ENCODE measurements at places on chromosomes 3 and 15. TPM values are rescaled to one million over a fixed set of nuclear protein-coding genes. Genes with fewer than 3 reads are reported as not detected.

Gene RTP3
- total RNA-seq = not detected

DNA sequence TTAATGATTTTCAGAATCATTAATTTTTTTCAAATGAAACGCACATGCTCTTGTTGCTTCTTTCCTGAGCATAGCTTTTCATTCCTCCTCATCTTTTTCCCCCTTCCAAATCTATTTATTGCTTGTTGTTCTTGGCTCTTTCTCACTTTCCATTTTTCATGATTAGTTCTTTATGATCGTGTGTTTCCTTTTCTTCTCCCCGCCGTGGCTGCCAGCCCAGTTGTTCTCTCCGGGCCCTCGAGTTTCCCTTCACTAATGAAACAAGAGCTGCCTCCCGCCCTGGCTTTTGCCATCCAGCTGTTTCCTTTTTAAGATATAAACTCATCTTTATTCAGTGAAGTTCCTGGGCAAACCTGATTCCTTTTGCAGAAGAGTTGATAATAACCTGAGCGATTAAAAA lies 170.2 kb upstream of the NR2F2 start:
- H3K4me3 ChIP-seq = no peak overlapping the region
- no peaks in the 10 kb centered on the region for H3K4me1 ChIP-seq
- no peaks in the 10 kb centered on the region for H3K36me3 ChIP-seq
- no peak for DNase-seq

DNA sequence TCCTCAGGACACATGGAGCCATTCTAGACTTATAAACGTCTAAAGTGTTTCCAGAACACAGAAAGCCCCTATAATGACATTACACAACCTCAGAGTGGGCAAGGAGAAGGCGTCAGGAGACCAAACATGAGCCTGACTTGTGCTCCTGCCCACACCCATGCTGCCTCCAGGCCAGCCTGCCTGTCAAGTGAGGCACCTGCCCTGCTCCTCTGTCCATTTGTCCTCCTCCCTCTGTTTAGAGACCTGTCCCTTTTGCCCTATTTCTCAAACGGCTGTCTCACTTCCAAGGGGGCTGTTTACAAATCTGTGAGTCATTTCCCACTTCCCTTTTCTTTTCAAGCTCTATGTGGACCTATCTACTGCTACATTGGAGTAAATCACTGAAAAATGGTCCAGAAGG lies 21.0 kb downstream of the ZDHHC3 start:
- H3K27me3 ChIP-seq = no peaks in the 10 kb centered on the region
- no peak overlapping the region for H3K27ac ChIP-seq
- H3K36me3 ChIP-seq = peaks cover 14% of the 10 kb centered on the region

Gene DCUN1D1
- 61.3 TPM for total RNA-seq

DNA sequence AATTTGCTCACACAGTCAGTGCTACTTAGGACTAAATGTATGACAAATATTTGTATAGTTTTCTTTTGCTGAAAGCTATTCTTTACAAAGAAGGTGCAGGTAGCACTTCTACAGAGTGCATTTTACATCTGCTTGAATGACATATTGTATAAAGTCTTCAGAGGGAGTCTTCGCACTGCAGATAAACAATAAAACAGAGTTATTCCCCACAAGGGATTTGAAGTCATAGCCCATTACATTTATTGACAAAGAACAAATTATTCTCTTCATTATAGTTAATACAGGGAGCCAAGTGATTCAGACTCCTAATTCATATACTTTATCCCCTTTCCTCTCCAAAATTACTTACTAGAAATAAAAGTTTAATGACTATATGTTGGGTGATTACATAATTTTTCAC lies 529.7 kb downstream of the EDEM1 start:
- no peak overlapping the region for H3K27ac ChIP-seq
- H3K4me3 ChIP-seq = no peak overlapping the region
- H3K27me3 ChIP-seq = no peaks in the 10 kb centered on the region
- DNase-seq = no peak
- no peaks in the 10 kb centered on the region for H3K36me3 ChIP-seq
- no peaks in the 10 kb centered on the region for H3K4me1 ChIP-seq

DNA sequence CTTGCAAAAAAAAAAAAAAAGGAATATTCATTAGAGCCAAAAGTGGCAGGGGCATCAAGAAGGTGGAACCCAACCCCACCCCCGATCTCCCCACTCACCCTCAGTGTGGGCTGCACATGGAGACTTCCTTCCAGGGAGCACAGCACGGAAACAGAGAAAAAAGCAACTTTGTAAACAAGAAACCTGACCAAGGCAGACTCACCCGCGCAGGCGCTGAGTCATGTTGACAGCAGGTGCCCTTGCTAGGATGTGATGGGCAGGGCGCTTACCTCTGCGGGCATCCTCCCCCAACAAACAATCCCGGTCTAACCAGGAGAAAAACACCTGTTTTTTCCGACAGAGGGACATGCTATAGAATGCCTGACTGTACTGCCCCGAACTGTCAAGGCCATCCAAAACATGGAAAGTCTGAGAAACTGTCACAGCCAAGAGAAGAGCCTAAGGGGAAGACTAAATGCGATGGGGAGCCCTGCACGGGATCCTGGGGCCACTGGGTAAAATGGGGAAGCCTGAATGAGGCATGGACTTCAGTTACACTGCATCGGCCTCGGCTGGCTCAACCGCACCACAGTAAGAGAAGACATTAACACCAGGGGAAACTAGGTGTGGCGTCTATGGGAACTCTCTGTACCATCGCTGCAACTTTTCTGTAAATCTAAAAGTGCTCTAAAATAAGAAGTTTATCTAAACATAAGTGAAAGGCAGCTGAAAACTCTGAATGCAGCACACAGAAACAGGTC lies 66.7 kb upstream of the GATA2 start:
- no peaks in the 10 kb centered on the region for H3K4me1 ChIP-seq
- no peak for DNase-seq
- no peak overlapping the region for H3K27ac ChIP-seq
- no peak overlapping the region for H3K4me3 ChIP-seq

GRCh38 chr3:52146811-52147210 lies 7.4 kb downstream of the POC1A start:
- no peak for DNase-seq
- no peaks in the 10 kb centered on the region for H3K27me3 ChIP-seq
- peaks cover 6% of the 10 kb centered on the region for H3K4me1 ChIP-seq

GRCh38 chr3:23232016-23232415 lies 28.9 kb downstream of the UBE2E2 start:
- H3K4me3 ChIP-seq = no peak overlapping the region
- H3K27ac ChIP-seq = no peak overlapping the region
- H3K27me3 ChIP-seq = no peaks in the 10 kb centered on the region
- H3K36me3 ChIP-seq = no peaks in the 10 kb centered on the region
- no peaks in the 10 kb centered on the region for H3K4me1 ChIP-seq

DNA sequence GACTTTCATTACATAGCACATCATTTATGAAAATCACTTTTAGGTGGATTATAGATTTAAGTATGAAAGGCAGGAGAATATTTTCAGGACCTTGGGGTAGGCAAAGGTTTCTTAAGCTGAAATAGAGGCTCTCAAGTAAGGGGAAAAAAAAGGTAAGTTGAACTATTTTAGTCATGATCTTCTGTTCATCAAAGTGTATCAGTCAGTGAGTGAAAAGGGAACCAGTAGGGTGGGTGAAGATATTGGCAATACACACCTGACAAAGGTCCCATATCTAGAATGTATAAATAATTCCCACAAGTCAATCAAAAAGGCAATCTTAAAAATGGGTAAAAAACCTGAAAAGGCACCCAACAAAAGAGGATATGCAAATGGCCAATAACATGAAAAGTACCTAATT lies 218.6 kb downstream of the KLF13 start:
- H3K4me3 ChIP-seq = no peak overlapping the region
- H3K36me3 ChIP-seq = no peaks in the 10 kb centered on the region
- DNase-seq = no peak
- H3K4me1 ChIP-seq = no peaks in the 10 kb centered on the region
- no peak overlapping the region for H3K27ac ChIP-seq

DNA sequence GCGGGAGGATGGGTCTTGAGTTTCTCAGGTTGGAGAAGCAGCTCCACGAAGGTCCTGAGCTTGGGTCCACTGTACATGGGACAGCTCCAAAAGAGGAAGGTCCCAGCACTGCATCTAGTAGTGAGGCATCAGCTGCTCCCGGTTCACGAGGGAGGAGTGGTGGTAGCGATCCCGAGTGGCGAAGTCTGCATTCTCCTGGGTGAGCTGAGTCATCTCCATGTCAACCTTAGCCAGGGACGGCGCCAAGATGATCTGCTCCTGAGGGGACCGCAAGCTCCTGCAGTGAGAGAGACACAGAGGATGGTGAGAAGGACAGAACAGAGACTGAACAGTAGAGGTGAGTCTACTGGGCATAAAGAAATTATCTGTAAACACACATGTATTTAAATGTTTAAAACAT lies 28.0 kb upstream of the HEG1 start:
- no peaks in the 10 kb centered on the region for H3K4me1 ChIP-seq
- H3K27me3 ChIP-seq = no peaks in the 10 kb centered on the region
- H3K4me3 ChIP-seq = no peak overlapping the region
- no peaks in the 10 kb centered on the region for H3K36me3 ChIP-seq
- H3K27ac ChIP-seq = no peak overlapping the region

DNA sequence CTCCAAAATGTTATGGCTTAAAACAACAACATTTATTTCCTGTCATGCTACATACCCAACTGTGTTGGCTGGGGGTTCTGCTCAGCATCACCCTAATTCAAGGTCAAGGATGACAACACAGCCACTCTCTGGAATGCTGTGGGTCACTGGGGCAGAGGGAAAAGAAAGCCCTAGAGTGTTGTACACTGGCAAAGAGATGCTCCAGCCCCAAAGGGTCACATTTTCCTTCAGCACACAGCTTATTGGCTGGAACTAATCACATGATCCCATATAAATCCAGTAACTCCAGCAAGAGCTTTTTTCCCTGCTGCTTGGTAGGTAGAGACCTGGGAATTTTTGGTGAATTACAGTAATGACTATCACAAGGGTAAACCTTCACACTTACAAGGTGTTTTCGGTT lies 1041.4 kb downstream of the NTRK3 start:
- H3K4me1 ChIP-seq = no peaks in the 10 kb centered on the region
- H3K4me3 ChIP-seq = no peak overlapping the region
- DNase-seq = no peak
- H3K27me3 ChIP-seq = no peaks in the 10 kb centered on the region
- H3K36me3 ChIP-seq = no peaks in the 10 kb centered on the region
- no peak overlapping the region for H3K27ac ChIP-seq
